ENCODE measurements at places on chromosomes 1 and 21.

DNA sequence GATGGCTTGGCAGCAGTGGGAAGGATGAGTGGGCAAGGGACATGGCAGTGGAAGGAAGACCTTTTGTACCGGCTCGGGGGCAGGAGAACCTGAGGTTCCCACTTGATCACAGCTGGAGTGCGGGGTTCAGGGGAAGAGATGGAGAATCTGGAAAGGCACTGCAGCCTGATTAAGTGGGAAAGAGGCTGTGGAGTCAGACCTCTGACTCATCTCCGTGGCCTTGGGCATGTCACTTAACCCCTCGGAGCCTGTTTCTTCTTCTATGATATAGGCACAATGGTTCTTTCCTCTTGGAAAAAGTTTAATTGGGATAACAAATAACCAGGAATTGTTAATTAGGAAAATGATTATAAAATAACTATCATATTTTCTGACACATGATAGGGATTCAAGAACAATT lies 13.1 kb upstream of the TMEM61 start:
- no peak for DNase-seq

- DNase-seq: no peak
Measured at GRCh38 chr1:220691053-220691684, 1.0 kb downstream of the C1orf115 start.

- peak; percentile 75 for DNase-seq
Measured at GRCh38 chr1:27416387-27417111, 24.1 kb downstream of the GPR3 start.

GRCh38 chr1:198096390-198096789 lies 60.4 kb upstream of the NEK7 start:
- DNase-seq: no peak

GRCh38 chr1:248750496-248750895 lies 5.1 kb downstream of the LYPD8 start:
- DNase-seq: no peak

DNA sequence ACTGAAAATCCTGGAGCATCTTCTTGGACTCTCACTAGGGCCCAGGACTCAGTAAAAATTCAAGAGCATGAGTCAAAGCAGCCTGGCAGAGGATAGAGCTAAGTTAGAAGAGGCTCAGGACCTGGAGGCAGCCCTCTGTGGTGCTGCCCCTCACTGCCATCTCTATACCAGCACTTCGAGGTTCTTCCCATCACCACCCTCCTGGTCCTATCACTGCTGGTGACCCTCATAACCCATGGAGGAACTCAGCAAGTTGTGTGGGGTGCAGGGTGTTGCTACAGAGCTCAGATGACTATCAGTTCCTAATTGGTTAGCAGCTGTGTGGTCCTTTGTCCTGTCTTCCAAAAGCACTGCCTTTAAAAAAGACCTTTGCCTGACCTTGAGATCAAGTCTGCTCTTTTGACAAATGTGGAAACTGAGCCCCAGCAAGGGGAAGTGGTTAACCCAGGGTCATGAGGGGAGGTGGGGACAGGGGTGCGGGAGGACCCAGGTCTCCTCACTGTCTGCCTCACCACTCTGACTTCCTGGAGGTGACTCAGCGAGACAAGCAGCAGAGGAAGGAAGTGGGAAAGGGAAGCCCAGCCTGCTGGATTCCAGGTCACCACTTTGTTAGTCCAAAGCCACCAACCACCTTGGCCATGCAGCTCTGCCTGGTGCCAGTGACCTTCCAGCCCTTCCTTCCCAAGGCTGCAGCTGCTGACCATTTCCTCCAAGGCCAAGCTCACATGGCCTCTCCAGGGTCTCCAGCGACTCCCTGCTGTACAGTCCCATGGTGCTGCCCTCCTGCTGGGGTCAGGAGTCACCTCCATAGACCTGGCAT lies 199.4 kb upstream of the EDN2 start:
- peak; percentile 25 for DNase-seq

GRCh38 chr21:25579226-25580013 lies 27.9 kb downstream of the MRPL39 start:
- DNase-seq: no peak

DNA sequence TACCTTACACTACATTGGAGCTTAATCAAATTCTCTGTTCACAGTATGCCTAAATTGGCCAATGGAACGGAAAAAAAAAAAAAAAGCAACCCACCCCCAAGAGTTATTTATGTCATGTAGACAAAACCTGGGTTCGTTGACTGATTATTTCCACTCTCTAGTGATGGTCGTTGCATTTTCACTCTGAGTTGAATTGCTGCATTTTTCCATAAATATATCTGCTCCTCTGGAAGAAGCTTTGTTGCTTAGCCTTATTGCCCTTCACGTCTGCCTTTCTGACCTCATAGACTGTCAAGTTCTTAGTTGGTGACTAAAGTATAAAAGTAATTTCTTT lies 90.2 kb upstream of the RUNX1 start:
- DNase-seq: peak; percentile 27

DNA sequence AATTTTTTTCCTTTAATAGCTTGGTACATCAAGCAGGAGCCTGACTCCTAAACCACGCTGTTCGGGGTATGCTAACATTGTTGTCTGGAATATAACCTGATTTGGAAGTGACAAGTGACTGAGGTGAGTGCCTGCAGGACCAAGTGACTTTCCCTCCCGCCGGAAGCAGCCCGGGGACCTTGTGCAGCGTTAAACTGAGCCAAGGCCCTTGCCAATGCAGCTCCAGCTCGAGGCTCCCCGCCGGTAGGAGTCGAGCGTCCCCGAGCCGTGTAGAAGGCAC lies 716 bp upstream of the MTARC1 start:
- no peak for DNase-seq
